LoVo (cell line): ENCODE measurements at places on chromosomes 13 and 19.

GRCh38 chr19:16023146-16023915, 53.0 kb upstream of the TPM4 start:
- no peak for DNase-seq

GRCh38 chr13:104442536-104442935, 1376.3 kb upstream of the SLC10A2 start:
- DNase-seq: no peak

GRCh38 chr13:96090240-96091101, 564 bp downstream of the HS6ST3 start:
- DNase-seq: no peak

DNA sequence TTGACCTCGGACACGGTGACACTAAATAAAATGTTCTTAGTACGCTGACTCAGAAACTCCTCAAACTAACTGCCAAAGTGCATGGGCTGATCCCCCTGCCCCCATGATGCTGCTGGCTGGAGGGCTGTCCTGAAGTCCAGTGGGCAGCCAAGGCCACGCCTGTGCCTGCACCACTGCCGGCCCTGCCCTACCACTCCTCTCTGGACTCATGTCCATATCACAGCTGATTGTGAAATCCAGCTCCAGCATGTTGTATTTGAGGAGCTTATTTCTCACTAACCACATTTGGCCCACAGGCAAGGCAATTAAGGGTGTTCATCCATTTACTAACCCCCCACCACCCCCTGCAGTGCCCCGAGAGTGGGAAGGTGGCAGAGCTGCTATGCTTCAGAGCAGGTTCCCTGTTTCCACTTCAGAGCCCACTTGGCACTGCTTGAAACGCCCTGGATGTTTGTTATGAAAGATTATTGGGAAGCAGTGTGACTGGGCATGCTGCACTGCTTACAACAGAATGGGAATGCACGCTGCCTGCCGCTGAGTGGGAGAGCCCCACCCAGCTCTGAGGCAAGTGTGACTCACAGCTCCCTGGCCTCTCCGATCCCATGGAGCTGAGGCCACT, 114.0 kb downstream of the UQCRFS1 start:
- DNase-seq: peak; percentile 44

GRCh38 chr19:47375694-47376588, 26.8 kb downstream of the DHX34 start:
- no peak for DNase-seq

- no peak for DNase-seq
Observed at GRCh38 chr19:17248011-17248776, 2.5 kb upstream of the NR2F6 start.

- DNase-seq: no peak
Observed at GRCh38 chr19:42239544-42240220, 2.7 kb downstream of the GSK3A start.

GRCh38 chr19:32173836-32174235, 171.6 kb upstream of the ZNF507 start:
- no peak for DNase-seq

DNA sequence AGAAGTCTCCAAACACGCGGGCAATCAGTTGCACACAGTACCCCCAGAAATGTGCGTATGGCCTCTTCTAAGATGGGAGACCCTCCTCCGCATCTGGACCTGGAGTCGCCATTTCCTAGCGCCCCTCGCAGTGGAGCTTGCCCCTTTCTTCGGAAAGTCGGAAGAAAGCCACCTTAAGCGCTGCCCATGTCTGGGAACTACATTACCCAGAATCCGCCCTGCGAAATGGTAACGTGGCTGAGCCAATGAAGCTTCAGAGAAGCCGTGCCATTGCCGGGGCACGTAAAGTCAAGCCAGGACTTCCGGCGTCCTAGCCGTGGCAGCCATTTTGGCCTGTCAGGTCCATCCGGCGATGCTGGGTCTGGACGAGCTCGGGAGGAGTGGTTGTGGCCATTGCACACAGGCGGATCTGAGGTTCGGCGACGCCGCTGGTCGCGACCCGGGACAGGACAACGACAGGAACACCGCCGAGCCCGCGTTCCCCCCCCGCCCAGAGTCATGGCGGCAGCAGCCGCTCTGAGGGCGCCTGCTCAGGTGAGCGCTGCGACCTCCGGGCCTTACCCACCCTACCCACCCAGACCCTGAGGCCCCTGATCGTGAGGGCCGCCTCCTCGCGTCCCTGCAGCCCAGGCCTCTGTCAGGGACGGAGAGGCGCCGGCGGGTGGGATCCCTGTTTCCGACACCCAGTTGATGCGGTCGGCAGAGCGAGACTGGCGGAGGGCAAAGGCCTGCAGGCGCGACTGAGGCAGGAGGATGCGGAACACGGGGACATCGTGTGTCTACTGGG, at the start of gene ZNF586:
ZNF586 (plus strand) TSS at position 332 of the 787 bp plus-strand sequence; CDS start at position 499, 167 bp downstream.
- peak; percentile 89 for DNase-seq

DNA sequence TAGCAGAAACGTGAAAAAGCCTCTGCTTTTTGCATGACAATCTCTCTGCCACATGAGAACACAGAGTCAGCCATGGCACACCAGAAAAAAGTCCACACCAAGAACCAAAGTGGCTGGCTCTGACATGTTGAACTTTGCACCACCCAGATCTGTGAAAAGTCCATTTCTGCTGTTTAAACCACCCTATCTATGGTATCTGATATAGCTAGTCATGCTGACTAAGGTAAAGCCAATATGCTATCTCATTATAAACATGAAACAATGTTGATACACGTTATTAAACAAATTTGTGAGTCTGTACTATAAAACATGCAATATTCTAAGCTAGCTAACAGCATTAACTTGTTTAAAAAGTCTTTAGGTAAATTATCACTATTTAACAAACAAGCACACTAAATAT, 21.0 kb upstream of the ZNF432 start:
- no peak for DNase-seq

DNA sequence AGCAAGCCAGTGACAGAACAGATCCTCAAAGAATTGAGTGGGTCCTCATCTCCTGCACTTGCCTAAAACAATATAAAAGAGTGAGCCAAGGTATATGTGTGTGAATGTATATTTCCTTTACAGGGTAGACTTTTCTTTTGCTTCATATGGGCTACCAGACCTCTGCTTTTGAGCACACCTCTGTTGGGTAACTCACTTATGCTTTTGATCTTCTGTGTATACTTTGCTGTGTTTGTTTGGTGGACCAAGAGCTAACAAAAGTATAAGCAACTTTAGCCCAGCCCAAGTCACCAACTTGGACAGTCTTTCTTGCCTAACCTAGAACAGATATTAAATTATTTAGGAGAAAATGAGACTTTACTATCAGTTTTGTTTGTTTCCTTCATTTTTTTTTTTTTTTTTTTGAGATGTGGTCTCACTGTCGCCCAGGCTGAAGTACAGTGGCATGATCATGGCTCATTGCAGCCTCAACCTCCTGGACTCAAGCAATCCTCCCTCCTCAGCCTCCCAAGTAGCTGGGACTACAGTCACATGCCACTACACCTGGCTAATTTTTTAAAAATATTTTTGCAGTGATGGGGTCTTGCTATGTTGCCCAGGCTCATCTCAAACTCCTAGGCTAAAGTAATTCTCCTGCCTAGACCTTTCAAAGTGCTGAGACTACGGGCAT, 513.1 kb downstream of the DCT start:
- DNase-seq: no peak

DNA sequence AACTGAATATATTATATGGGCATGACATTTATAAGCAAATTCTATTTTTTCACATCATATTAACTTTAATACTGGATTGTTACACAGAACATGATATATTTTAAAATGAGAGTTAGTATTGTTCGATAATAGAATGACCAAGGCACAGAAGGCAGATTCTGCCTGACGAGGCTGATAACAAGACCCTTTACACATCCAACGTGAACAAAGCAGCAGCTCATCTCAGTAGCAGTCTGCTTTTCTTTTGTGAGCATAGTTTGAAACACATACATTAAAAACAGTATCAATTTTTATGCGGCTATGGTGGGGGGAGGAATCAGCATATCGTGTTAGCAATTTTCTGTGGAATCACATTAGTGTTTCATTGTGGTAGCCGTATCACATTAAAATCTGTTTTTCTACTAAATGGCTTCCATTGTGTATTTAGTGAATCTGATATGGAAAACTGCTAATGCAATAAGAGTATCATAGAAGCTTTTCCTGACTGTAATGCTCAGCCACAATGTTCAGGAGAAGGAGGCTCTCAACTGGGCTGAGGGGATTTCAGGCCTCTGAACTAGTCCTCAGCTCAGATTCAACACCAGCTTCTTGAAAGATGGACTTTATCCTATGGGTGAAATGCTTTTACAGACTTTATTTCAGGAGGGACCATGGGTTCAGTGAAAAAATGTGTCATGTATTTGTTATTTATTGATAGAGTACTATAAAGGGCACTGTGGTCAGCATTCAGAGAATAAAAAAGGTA, 4.0 kb downstream of the SMAD9 start:
- no peak for DNase-seq

DNA sequence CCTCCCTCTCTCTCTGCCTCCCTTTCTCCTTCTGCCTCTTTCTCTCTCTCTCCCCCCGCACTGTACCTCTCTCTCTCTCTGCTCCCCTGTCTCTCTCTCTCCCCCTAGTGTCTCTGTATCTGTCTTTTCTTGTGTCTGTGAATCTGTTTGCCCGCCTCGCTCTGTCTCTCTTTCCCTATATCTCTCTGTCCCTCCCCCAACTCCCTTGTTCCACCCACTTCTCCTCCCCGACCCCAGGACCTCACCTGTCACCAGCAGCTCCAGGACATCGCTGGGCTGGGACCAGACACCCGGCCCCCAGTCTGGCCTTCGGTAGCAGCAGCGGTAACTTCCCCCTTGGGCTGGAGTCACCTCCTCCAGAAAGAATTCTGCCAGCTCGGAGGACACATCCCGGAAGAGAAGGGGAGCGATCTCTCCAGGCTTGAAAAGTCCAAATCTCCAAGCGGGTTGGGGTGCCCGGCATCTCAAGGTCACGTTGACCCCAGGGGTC, 3.9 kb downstream of the OSCAR start:
- DNase-seq: no peak

DNA sequence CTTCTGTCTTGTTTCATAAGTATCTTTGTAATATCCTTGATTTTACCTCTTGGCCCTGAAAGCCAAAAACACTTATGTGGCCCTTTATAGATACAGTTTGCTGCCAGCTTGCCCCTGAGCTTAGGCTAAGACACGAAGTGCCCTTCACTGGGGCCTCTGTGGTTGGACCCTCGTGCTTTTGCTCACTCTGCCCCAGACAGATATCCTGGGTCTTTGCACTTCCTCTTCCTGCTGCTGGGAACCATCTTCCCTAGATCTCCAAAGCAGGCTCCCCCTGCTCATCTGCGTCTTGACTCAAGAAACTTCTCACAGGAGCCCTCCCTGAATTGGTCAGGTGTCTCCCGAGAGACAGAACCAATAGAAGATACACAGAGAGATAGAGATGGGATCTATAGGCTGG, 2.0 kb upstream of the TNFSF14 start:
- no peak for DNase-seq

- DNase-seq: no peak
Observed at GRCh38 chr19:4367781-4368127, 24.4 kb downstream of the MPND start.

- no peak for DNase-seq
Observed at GRCh38 chr19:48768994-48769713, 13.8 kb downstream of the FGF21 start.
